ENCODE measurements at places on chromosomes 12 and 14.

- no peak for DNase-seq
Observed at GRCh38 chr12:123389560-123390351, 5.8 kb downstream of the KMT5A start.

GRCh38 chr14:104680056-104680805 lies 9.2 kb upstream of the INF2 start:
- DNase-seq = no peak

- DNase-seq = no peak
Observed at GRCh38 chr12:53948650-53949593, 5.8 kb upstream of the HOXC12 start.

- no peak for DNase-seq
Observed at GRCh38 chr12:50338920-50339645, 55.8 kb upstream of the LIMA1 start.
